ENCODE measurements at places on chromosomes 16 and 17.

DNA sequence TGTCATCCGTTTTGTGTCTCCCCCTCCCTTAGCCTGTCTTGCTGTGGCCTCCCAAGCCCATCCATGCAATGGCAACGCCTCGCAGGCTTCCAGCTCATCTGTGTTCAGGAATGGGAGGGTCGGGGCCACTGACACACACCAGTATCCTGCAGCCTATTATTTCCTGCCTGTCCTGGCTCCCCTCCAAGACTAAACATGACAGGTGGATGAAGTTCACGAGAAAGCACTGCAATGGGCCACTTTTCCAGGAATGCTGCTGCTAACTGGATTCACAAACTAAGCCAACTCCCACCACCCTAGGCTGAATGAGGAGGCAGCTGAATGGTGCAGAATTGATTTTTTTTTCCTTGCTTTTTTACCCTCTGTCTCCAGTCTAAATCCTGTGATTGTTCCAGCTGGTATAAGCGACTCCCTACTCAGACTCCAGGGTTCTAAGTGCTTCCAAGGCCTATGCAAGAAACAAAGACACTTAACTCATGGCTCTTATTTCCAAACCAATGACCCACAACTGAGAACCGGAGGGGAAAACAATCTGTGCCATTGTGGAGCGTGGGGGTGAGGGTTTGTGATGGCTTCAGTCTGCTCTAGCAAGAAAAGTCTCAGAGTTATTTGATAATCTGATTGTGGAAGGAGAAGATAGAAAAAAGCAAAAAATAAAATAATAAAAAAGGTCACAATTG is 23.3 kb downstream of the TMEM100 start:
- DNase-seq: no peak

DNA sequence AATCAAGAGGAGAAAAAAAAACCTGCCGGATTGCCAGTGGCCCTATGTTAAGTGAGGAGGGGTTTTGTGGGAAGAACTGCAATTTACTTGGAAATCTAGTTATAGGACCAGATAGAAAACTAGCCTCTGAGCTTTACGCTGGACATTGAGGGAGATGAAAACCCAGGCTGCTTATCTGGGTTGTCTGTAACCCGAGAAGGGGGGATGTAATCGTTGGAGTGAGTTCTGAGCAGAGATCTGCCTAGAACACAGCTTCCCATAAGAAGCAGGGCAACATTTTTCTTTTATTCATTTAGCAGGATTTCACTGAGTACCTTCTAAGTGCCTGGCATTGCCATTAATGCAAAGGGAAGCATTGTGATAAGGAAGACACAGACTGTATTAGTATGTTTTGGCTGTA is 70.6 kb downstream of the KATNIP start:
- DNase-seq: no peak

- no peak for DNase-seq
Observed at GRCh38 chr16:89643769-89644300, 13.7 kb downstream of the CHMP1A start.

GRCh38 chr16:82059983-82060421 is 24.9 kb downstream of the HSD17B2 start:
- DNase-seq: no peak

DNA sequence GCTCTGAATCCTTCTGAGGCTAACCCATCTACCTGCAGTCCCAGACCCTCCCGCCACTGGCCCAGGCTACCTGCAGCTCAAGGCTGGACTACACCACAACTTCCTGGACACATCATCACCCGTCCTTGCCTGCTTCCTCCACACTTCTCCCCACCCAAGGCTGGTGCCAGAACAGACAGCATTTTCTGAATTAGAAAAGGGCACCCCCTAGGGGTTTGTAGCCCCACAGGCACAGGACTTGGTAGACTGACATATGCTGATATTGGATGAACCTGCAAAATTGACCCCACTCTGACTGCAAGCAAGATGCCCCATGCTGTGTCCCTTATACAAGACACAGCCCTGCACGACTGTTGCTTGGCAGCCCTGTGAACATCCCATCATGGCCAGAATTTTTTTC is 271.5 kb upstream of the C16orf82 start:
- peak; percentile 2 for DNase-seq

GRCh38 chr16:999677-1000076 is 18.1 kb downstream of the SOX8 start:
- no peak for DNase-seq

DNA sequence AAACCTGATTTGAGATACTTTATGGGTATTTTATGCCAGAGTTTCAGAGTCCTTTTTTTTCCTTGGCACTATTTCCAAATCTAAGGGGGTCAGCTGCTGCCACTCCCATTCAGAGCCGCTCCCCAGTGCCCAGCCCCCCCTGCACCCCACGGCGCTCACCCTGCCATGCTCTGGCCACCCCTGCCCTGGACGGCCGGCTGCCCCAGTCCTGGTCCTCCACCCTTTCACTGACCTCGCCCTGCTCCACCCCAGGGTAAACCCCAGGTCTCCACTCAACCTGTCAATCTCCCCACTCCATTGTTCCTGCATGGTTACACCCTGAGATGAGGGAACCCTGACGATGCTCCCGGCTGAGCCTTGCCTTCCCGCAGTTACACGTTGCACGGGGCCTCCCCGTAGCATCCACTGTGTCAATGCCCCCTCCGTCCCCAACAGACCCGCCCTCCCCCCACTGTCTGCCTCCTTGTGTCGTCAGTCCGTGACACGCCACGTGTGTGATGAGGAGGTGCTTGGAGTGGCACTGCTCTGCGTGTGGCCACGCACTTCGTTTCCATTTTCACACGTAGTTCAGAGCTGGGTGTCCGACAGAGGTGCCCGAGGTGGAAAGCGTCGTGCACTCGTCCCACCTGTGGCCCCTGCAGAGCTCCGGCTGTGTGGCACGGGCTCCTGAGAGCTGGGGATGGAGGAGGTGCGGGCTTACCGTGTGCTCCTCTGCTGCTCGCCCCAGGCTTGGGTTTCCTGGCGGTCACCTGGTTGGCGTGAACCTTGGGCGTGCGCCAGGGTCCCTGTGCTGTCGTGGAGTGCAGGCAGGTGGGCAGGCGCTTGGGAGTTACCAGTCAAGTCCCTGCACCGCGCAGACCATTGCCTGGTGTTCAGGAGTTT is 116.5 kb downstream of the BANP start:
- DNase-seq: no peak

- no peak for DNase-seq
Observed at GRCh38 chr17:79812353-79813258, 15.7 kb upstream of the CBX8 start.

DNA sequence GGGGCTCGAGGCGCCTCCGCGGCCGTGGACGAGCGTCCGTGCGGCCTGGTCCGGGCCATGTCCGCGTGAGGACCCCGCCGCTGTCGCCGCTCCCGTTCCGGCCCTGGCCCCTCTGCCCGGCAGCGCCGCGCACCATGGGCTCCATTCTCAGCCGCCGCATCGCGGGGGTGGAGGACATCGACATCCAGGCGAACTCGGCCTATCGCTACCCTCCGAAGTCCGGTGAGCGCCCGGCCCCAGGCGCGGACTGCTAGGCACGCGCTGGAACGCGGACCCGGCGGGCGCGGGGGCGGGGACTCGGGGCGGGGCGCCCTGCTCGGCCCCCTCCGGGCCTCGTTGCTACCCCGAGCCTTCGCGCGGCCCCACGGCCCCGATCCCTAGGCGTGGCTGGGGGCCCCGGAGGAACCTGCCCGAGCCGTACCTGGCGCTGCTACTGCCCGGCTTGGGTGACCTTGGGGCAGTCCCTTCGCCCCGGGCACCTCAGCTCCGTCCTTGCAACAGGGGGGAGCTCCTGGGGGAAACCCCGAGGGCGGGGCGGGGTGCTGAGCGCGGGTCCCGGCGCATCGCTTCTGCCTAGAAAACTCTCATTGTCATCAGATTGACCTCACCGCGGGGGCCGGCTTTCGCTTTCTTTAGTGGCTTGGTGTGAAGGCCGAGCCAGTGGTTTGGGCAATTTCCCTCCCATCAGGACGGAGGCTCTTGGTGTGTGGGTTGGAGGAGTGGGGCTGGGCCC is 367 bp downstream of the MGRN1 start:
- peak; percentile 72 for DNase-seq

GRCh38 chr17:7922845-7923628 is 6.6 kb downstream of the KCNAB3 start:
- peak; percentile 97 for DNase-seq

GRCh38 chr16:53378138-53378537 is 56.1 kb upstream of the RBL2 start:
- DNase-seq: no peak

GRCh38 chr17:50763716-50764475 is 3.4 kb downstream of the ANKRD40CL start:
- no peak for DNase-seq

- DNase-seq: no peak
Observed at GRCh38 chr16:82865412-82865811, 238.6 kb downstream of the CDH13 start.

DNA sequence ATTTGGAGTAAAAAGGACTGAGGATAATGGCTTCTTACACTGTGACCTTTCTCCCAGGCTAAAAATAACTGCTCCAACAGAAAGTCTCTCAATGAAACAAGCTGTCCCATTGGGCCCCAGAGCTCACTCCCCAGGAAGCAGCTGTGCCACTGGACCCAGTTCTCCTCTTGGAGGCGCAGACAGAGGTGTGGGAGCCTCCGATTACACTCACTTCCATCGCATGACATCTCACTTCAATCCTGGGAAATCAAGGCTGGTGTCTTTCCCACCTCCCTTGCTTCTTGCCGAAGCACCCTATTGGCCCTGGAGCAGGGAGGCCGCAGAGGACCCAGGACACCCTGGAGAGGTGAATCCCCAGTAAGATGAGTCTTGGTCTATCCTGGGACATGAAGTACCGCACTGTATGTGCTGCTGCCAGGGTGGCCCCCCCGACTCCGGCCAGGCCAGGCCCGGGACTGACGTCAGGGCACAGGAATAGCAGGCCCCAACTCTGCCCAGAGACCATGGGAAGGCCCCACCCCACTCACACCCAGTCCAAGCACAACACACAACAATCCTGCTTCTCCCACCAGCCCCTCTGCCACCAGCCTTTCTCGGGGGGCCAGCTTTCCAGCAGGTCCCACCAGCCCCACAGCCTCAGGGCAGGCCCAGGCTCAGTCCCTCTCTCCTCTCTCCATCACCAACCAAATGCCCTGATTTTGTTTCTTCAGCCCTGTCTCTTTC is 29.5 kb downstream of the SRL start:
- DNase-seq: no peak

GRCh38 chr17:5661491-5662125 is 77.3 kb upstream of the NLRP1 start:
- no peak for DNase-seq

DNA sequence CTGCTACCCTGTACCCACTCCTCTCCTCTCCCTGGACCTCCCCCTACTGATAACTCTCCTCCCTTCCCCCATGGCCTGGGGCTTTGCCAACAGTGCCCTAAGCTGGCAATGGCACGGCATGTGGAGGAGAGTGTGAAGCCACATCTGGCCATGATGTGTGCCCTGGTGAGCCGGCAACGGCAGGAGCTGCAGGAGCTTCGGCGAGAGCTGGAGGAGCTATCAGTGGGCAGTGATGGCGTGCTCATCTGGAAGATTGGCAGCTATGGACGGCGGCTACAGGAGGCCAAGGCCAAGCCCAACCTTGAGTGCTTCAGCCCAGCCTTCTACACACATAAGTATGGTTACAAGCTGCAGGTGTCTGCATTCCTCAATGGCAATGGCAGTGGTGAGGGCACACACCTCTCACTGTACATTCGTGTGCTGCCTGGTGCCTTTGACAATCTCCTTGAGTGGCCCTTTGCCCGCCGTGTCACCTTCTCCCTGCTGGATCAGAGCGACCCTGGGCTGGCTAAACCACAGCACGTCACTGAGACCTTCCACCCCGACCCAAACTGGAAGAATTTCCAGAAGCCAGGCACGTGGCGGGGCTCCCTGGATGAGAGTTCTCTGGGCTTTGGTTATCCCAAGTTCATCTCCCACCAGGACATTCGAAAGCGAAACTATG is 5.2 kb downstream of the TRAF4 start:
- no peak for DNase-seq

DNA sequence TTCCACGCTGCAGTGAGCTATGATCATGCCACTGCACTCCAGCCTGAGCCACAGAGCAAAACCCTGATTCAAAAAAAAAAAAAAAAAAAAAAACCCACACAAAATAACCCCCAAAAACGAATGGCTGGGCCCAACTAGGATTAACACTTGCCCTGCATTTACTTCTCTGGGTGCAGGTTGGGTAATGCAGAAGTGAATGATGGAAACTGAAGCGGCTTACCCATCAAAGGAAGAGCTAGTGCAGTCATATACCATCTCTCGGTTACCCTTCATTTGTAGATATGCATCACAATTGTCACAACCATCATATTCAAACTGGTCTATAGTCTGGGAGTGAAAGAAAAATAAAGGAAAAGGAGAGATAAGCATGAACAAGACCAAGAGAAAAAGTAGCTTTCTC is 819 bp downstream of the SUPT4H1 start:
- DNase-seq: no peak

DNA sequence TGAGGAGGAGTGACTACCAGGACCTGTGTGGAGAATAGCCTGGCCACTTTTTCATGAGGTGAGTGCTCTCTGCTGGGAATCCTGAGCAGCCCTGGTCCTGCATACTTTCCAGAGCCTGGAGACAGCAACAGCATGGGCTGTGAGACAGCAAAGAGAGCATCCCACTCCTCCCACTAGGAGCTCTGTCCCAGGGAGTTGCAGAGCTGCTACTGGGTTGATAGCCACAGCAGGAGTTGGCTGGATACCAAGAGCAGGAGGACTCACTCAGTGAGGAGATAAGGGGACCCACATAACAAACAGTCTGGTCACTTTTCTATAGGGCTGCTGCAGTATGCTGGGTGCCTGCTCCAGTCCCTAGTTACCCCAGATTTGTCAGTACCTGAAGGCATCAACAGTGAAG is 439.3 kb upstream of the CDH8 start:
- no peak for DNase-seq

DNA sequence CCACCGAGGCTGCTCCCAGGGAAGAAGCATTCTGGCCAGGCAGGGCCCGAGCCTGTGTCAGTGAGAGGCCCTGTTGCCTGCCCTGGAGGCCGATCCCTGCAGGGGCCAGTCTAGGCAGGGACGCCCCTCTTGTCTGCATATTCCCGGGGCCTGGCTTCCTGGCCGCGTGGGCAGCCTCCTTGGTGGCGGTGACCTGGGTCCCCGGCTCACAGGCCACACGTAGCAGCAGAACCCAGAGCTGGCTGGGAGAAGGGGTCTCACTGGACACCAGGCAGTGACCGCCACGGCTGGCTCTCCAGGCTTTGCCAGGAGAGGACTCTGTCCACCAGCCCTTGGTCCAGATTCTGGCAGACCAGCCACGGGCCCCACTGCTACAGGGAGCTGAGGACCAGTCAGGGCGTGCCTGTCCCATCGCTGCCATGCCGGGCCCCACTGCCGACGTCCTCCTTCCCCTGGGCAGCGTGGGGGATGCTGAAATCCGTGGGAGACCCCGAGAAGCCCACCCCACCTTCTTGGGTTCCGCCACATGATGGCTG is 3.7 kb upstream of the CACNA1H start:
- DNase-seq: no peak
